ENCODE measurements at places on chromosomes 6 and 20. TPM values are rescaled to one million over a fixed set of nuclear protein-coding genes. Genes with fewer than 3 reads are reported as not detected.

The CSE1L gene
- total RNA-seq: 64.1 TPM

- no peak for DNase-seq
Observed at GRCh38 chr6:36781669-36782068, 57.6 kb downstream of the CPNE5 start.

GRCh38 chr6:151494235-151494935 is 568 bp downstream of the CCDC170 start:
- DNase-seq: peak; percentile 48

- no peak for DNase-seq
Observed at GRCh38 chr6:1605893-1606779, 3.6 kb upstream of the FOXC1 start.

The RAET1L gene
- total RNA-seq: not detected
